ENCODE measurements at places on chromosomes 16 and 17.

GRCh38 chr16:12674071-12674470, 129.6 kb downstream of the CPPED1 start:
- peak; percentile 54 for DNase-seq

- DNase-seq = no peak
These were observed 143.0 kb upstream of the ZFHX3 start for GRCh38 chr16:73190688-73191659.

GRCh38 chr16:73170612-73171038, 122.7 kb upstream of the ZFHX3 start:
- DNase-seq = no peak

DNA sequence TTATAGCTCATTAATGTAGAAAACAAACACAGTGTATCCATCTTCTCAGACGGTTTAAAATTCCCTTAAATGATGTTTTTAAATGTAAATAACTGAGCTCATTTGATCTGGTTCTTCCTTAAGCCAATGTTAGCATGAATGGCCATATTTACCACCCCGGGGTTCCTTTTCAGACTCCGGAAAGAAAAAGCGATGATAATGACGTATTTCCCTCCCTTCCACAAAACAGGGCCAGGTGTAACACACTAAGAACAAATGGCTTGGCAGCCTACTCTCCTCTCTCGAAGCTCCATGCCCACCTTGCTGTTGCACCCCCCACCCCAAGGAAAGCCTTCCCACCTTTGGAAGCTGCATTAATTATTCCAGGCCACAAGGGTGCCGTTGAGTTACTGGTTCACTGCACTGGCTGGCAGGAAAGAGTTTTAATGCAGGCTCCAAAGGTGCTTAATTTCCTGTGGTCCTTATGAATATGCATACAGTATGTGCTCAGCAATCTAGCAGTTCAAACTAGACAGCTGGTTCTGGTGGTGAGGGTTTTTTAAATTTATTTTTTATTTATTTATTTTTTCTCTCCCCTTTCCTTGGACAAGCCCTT, 378.9 kb downstream of the WWOX start:
- no peak for DNase-seq

DNA sequence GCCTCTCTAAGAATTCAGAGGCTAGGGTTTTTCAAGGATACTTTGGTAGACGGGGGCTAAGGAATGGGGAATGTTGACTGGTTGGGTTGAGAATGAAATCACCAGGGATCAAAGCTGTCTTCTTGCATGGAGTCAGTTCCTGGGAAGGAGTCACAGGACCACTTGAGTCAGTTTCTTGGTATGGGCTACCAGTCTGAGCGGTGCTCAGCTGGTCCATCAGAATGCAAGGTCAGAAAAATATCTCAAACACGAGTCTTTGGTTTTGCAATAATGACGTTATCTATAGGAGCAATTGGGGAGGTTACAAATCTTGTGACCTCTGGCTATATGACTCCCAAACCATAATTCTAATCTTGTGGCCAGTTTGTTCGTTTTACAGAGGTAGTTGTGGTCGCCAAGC, 18.4 kb downstream of the CHD9NB start:
- peak; percentile 11 for DNase-seq

GRCh38 chr16:73793260-73793659, 503.4 kb upstream of the PSMD7 start:
- no peak for DNase-seq

- DNase-seq = peak; percentile 95
These were observed 113.4 kb upstream of the FOXF1 start for GRCh38 chr16:86396901-86397311.

GRCh38 chr16:58418601-58419000, 26.3 kb downstream of the GINS3 start:
- peak; percentile 13 for DNase-seq

GRCh38 chr16:79185711-79186110, 414.8 kb downstream of the MAF start:
- DNase-seq = no peak

- DNase-seq = no peak
These were observed 26.8 kb downstream of the CDK5R1 start for GRCh38 chr17:32513579-32513978.
